NCI-H446 (cell line): ENCODE measurements at places on chromosomes 12 and 14.
A peak's percentile ranks its signal among the peaks of the same experiment; 100 is the strongest.

GRCh38 chr12:49094160-49094974, at the start of gene DHH:
Gene DHH (minus strand): TSS chr12:49094801. CDS start chr12:49094512, 289 bp downstream.
- DNase-seq, result peak; percentile 14

DNA sequence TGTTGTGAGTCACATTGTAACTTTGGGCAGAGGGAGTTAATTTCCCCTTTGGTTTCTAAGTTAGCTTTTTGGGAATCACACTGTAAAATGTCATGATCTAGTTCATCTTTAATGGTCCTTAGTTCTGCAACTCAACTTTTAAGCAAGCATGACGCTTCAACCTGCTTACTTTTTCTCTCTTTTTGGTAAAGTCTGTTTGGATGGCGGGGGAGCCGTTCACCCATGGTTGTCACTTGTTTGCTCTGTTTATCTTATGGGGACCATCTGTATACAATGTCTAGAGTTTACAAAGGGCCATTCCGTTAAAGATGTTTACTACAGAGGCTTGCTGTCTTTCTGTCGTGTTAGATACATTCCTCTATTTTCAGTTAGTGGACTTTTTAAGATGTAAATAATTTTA, 172.0 kb downstream of the SRGAP1 start:
- no peak for DNase-seq

- no peak for DNase-seq
Observed at GRCh38 chr14:48890333-48890732, 695.8 kb downstream of the RPS29 start.

- no peak for DNase-seq
Observed at GRCh38 chr12:570921-571794, 92.1 kb downstream of the NINJ2 start.

- no peak for DNase-seq
Observed at GRCh38 chr12:106219043-106219442, 28.8 kb downstream of the CKAP4 start.

DNA sequence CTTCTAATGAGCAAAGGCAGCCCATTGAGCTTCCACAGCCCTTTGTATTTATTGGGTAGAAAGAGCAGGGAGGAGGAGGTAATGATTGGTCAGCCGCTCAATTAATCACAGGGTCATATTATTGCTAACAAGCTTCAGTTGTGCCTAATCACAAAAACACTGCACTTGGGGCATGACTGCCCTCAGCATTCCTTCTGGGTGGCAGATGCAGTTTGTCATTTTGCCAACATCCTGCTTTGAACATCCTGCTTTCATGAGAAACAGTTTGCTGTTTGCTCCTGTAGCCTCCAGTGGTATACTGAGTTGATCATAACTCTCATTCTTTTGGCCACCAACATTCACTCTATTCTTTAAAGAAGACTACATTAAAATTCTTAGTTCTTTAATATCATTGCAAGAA, 462.9 kb upstream of the MIS18BP1 start:
- no peak for DNase-seq

DNA sequence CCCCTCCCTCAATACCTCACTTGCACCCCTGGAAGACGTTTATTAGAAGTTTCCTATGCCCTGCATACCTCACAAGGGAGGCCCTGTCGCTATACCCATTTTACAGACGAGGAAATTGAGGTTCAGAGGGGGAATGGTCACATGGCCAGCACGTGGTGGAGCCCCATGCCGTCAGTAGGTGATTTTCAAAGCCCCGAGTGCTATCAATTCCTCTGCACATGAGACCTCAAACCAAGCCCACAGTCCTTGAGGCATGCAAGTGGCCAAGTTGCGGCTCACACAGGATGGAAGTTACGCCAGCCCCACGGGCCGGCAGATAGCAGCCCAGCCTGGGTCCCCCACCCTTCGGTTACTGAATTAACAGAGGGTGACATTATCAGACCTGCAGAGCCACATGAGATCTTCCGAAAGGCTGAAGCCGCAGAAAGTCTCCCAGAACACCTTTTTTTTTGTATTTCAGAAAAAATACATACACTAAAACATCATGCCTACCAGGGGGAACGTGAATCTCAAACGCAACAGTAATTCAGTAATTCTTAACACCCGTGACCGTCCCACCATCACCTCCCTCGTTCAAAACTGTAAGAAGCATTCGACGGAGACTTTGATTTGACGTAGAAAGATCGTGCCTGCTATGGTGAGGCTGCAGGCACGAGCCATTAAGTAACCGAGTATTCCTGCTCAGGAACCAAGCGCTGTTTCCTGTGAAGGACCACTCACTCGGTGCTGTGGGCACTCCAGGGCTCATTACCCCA, 129.0 kb downstream of the RFLNA start:
- no peak for DNase-seq

DNA sequence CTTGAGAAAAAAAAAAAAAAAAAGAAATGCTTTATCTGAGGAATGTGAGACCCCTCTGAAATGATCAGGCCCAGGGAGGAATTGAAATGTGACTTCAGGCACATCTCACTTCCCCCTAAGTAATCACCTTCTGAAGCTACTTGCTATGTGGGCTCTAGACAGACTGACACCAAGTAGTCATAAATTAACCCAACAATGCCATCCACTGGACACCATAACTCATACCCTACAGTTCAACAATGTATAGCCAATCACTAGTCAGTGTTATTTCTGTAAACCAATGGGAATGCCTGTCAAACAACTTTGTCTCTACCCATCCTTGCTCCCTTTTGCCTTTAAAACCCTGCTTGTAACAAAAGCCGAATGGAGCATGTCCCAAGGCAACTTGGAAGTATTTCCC, 182.7 kb upstream of the TMPO start:
- peak; percentile 36 for DNase-seq

- DNase-seq, result no peak
Observed at GRCh38 chr14:19823765-19824164, 20.2 kb downstream of the OR4N2 start.

GRCh38 chr14:22432348-22432976, 156.6 kb downstream of the DAD1 start:
- DNase-seq, result peak; percentile 99

DNA sequence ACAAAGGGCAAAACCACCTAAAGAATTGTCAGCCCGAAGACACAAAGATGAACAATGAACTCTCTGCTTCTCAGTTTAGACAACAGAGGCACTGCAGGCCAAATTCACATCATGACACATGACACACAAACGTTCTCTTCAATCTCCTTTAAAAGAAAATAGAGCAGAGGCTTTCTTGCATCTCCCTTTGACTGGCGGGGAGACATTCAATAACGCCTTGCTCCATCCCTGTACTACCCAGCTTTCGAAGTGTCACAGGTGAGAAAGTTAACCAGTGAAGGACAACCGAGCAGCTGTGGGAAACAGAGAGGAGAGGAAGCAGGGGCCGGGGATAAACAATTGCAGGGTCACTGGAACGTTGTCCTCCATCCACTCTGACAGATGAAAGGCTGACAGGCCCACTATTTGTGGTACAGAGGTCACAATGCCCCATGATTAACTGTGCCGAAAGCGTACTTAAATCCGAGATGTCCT, 130.8 kb downstream of the PHLDA1 start:
- DNase-seq, result no peak

DNA sequence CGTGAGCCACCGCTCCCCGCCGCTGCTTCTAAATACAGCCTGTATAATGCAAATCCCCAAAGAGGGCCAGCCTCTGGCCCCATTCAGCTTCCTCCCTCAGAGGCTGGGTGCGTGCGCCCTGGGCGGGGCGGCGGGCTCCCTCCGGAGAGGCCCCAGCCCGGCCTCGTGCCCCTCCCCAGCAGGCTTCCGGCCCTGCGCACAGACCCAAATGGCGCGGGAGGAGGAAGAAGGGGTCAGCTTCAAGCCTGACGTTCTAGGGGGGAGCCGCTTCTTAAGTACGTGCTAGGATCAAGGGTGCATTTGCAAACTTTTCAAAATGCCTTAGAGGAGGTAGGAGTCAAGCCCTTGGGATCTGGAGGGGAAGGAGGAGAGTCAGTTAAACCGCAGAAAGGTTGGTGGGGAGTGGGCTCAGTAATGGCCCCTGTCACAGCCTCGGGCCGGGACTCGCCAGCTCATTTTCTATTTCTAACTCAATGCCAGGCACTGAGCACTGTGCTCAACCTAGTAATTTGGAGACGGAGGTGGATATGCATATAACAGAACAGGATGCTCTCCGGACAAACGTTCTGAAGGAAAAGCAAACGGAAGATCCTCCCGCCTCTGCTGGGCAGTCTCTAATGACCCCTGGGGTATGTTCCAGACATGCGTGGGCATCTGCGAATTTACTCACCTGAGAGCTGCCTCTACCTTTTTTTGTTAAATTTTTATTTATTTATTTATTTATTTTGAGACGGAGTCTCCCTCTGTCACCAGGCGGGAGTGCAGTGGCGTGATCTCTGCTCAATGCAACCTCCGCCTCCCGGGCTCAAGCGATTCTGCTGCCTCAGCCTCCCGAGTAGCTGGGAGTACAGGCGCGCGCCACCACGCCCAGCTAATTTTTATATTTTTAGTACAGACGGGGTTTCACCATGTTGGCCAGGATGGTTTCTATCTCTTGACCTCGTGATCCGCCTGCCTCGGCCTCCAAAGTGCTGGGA, 32.3 kb downstream of the NINJ2 start:
- DNase-seq, result no peak

- no peak for DNase-seq
Observed at GRCh38 chr12:131829356-131829747, 1.2 kb downstream of the MMP17 start.

- DNase-seq, result no peak
Observed at GRCh38 chr14:54866588-54866987, 36.0 kb downstream of the GCH1 start.

DNA sequence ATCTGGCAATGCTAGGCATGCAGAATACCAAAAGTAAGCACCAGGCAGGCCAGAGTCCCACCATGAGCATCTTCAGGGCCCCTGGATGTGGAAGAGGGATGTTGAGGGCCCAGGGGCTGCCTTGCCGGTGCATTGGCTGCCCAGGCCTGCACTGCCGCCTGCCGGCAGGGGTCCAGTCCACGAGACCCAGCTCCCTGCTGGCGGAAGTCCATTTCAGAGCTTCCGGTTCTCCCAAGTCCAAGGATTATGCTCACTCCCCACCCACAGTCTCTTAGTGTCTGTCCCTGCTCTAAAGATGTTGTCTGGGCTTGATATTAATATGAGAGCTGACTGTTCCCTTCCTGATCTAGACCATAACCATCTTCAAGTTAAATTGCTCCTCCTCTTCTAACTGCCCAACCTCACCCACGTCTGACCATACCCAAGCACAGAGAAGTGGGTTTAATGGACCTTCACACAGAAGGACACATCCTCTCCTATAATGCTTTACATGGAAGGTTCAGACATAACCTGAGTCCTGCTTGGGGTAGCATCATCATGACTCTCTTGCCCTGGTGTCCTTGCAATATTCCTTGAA, 117.4 kb downstream of the DAD1 start:
- peak; percentile 86 for DNase-seq

- DNase-seq, result no peak
Observed at GRCh38 chr12:108939594-108939993, 59.7 kb downstream of the DAO start.

DNA sequence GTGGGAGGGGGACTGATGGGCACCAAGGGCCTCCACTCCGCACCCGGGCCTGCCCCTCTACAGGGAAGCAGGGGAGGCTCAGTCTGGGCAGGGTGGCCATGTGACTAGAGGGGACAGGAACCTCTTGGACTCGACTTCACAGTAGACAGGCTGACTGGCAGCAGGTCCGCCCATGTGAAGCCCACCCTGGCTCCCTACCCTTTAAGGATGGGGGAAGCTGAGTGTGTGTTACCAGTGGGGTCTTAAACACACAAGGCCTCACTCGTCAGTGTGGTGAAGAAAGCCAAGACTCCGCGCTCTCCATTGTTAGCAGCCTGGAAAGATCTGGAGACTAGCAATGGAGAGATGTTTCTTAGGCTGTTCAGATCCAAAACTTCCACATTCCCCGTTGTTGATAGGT, 52.4 kb downstream of the ANAPC7 start:
- no peak for DNase-seq

DNA sequence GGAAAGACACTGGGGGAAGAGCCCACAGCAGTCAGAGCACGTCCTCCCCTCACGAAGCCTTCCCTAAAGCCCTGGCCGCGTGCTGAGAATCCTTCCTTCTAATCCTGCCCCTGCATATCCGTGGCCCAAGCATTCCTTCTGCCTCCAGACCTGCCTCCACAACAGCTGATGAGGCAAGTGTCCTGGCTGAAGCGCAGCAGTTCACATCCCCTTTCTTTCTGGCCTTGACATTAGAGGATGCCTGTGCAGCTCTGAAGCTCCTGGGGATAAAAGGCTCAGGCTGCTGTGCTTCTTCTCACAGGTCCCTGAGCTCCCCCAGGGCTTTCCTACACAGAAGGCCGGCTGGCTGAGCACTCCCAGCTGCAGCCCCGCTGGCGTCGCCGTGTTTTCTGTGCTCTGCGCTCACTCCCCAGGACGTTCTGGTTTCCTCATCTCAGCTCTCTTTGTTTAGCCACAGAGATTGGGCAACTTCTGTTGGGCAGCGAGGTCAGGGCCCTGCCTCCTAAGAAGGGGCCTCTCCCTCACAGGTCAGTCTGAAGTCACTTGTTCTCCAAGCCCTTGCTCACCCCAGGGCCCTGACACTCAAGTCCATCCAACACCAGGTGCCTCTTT, 45.8 kb downstream of the NINJ2 start:
- no peak for DNase-seq

GRCh38 chr12:117036547-117036946, 62.7 kb downstream of the TESC start:
- DNase-seq, result no peak

GRCh38 chr14:90381011-90381786, 15.6 kb upstream of the CALM1 start:
- DNase-seq, result no peak

DNA sequence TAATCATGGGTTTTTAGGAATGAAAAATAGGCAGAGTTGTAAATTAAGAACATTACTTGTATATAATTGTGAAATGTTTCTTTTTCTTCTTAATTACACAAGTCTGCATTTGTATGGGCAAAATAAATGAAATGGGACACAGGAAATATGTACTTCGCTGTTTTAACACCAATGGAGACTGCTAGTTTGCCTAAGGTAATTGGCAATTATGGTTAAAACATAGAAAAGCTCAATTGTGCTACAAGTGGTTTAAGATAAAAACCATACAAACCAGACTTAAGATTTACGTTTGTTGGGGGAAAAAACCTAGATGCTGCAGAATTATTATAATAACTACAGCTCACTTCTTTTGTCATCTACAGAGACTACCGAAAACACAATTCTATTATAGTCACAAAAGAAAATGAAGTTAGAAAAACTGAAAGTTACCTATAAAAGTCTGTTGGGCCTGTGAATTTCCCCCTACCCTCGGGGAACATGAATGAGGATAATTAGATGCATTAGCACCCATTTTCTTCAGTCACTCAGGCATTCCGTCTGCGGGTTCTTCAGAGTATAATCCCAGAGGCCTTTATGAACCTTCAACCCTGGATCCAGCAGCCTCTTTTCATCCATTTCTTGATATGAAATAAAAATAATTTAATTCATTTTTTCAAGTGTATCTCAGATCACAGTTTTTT, 37.2 kb downstream of the BTBD7 start:
- DNase-seq, result no peak
